ENCODE measurements at places on chromosomes 6 and 20.

- H3K36me3 ChIP-seq: no peaks in the 10 kb centered on the region
- H3K27me3 ChIP-seq: peaks cover 9% of the 10 kb centered on the region
- no peak overlapping the region for H3K4me3 ChIP-seq
- H3K27ac ChIP-seq: no peak overlapping the region
- DNase-seq: no peak
- H3K4me1 ChIP-seq: no peaks in the 10 kb centered on the region
Observed at GRCh38 chr20:22437354-22437753, 147.0 kb downstream of the FOXA2 start.

DNA sequence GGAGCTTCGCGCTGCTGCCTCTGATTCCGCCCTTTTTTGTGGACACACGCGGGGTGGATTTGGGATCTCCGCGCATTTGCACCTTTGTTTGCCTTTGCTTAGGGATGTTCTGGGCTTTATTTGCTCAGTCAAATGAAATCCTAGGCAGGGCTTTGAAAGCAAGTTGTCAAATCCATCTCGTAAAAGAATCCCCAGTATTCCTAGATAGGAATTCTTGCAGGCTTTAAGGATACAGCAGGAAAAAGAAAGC is 453 bp downstream of the CEP57L1 start:
- peaks cover 15% of the 10 kb centered on the region for H3K4me1 ChIP-seq
- no peak for DNase-seq
- no peaks in the 10 kb centered on the region for H3K27me3 ChIP-seq
- peak overlapping the region; percentile 74 for H3K4me3 ChIP-seq
- peak overlapping the region; percentile 93 for H3K27ac ChIP-seq

GRCh38 chr6:12892151-12892550 is 175.6 kb downstream of the PHACTR1 start:
- no peak overlapping the region for H3K27ac ChIP-seq
- no peaks in the 10 kb centered on the region for H3K36me3 ChIP-seq
- no peak for DNase-seq
- H3K4me3 ChIP-seq: no peak overlapping the region
- H3K4me1 ChIP-seq: peaks cover 6% of the 10 kb centered on the region
- H3K27me3 ChIP-seq: no peaks in the 10 kb centered on the region

DNA sequence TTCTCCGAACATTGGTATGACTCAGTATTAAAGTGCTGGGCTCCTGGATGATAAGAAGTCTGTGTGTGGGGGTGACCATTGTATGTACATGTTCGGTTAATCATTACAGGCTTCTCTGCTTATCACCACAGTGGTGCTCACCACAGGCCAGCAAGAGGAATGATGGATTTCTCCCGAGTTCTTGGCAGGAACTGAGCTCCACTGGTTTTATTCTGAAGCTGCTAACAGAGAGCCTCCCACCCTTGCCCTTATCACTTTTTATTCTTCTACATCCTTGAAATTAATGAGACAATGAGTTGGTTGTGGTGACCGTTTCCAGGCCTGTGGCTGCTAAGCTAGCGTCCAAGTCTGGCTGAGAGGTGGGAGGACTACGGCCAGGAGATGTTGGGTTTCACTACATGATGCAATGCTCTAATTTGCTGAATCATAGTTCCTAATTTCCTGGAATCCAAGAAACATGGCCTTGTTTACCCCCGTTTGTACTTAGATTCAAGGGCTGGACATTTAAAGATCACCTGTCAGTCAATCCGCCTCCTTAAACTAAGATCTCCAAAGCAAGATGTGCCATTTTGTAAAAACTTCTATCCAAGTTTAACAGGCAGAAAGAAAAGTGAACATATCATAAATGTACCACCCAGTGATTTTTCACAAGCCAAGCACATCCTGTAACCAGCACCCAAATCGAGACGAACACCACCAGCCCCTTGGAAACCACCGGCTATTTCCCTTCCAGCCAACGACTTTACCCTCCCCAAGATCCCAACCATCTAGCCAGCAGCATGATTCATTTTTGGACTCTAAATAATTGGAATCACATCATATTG is 172.5 kb downstream of the FOXA2 start:
- DNase-seq: no peak
- no peaks in the 10 kb centered on the region for H3K36me3 ChIP-seq
- H3K27me3 ChIP-seq: no peaks in the 10 kb centered on the region
- H3K27ac ChIP-seq: no peak overlapping the region
- no peaks in the 10 kb centered on the region for H3K4me1 ChIP-seq

DNA sequence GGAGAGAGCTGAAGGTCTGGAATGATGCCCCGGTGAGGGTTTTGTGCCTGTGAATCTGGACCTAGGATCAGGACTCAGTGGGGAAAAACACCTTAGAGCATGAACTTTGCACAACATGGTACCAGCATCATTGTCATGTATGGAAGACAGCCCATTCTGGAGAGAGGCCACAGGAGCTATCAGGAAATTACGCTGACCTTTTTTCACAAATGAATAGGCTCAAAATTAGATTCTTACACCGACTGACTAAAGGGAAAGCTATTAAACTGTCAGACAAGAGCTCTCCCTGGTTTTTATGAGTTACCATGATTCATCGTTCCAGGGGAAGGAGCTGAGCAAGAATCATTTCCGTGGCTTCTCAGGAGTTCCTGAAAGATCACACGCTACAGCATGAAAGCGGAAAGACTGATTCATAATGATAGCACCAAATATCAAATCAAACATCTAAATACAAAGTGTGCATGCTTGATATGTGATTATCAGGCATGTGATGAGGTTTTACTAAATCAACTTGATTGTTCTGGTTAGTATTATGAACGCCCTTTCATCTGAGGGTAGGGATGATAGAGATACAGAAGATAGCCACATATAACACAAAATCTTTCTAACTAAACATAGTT is 224.9 kb upstream of the SMLR1 start:
- peak; percentile 96 for DNase-seq
- peaks cover 45% of the 10 kb centered on the region for H3K4me1 ChIP-seq
- H3K27me3 ChIP-seq: no peaks in the 10 kb centered on the region
- no peaks in the 10 kb centered on the region for H3K36me3 ChIP-seq
- H3K27ac ChIP-seq: peak overlapping the region; percentile 85

- no peak overlapping the region for H3K4me3 ChIP-seq
- no peaks in the 10 kb centered on the region for H3K36me3 ChIP-seq
- H3K27ac ChIP-seq: no peak overlapping the region
Observed at GRCh38 chr6:18763086-18763485, 375.9 kb downstream of the RNF144B start.

DNA sequence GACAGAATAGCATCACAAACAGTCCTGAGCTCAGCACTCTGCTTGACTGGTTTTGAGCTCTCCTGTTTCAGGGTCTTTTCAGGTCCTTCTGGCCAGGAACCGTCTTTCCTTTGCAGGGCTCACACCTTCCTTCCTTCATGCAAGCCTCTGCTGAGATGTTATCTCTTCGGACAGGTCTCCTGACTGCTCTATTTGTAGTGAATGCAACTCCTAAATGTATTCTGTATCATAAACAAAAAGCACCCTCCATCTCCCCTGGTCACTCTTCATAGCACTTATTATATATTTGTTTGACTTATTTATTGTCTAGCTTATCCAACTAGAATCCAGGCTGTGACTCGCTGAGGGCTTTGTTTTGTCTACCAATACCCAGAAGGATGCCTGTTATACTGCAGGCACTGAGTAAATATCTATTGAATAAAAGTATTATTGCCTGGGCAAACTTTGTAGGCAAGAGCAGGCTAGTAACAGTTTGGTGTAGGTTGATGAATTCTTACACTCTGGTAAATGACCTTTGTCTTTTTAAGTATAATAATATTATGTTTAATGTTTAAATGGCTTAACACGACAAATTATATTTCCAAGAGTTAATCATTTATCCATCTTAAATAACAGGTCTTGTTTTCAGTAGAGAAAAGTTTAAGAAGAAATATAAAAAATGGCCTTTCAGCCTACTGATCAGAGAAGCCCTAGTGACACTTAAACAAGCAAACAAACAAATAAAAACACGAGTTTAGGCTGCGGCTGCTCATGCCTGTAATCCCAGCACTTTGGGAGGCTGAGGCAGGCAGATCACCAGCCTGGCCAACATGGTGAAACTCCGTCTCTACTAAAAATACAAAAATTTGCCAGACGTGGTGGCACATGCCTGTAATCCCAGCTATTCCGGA is 199.7 kb downstream of the BCAS1 start:
- no peaks in the 10 kb centered on the region for H3K27me3 ChIP-seq
- H3K4me3 ChIP-seq: no peak overlapping the region
- no peak for DNase-seq

DNA sequence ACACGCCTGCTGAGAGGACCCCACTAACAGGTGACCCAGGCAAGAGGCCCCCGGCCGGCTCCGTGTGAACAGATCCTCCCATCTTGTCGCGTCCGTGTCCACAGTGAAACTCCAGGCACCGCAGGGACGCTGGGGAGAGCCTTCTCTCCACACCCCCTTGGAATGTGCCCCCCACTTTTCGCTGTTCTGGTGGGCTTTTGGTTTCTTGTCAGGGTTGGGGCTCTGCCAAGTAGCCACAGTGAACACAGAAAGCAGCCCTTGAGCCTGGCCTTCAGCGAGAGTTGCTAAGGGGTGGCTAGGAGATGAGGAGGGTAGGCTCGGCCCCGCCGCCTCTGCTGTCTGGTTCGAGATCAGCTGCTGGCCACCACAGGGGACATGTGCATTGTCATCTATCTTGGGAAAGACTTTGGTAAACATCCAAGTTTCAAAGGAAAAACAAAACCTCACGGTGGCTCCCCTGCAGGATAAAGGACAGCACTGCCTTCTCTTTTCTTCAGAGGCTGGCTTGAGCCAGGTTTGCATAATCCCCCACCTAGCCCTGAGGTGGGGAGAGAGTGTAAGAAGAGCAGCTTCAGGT is 22.7 kb downstream of the SYNDIG1 start:
- peaks cover 3% of the 10 kb centered on the region for H3K4me1 ChIP-seq
- H3K4me3 ChIP-seq: no peak overlapping the region
- H3K36me3 ChIP-seq: no peaks in the 10 kb centered on the region
- DNase-seq: peak; percentile 69
- H3K27me3 ChIP-seq: no peaks in the 10 kb centered on the region

GRCh38 chr6:18155864-18156421 is 721 bp downstream of the KDM1B start:
- H3K36me3 ChIP-seq: no peaks in the 10 kb centered on the region
- H3K4me3 ChIP-seq: peak overlapping the region; percentile 92
- DNase-seq: peak; percentile 52
- H3K4me1 ChIP-seq: peaks cover 7% of the 10 kb centered on the region
- H3K27me3 ChIP-seq: no peaks in the 10 kb centered on the region

- H3K4me3 ChIP-seq: no peak overlapping the region
- no peaks in the 10 kb centered on the region for H3K27me3 ChIP-seq
- H3K36me3 ChIP-seq: no peaks in the 10 kb centered on the region
- no peak for DNase-seq
Observed at GRCh38 chr6:103983860-103984259, 875.9 kb downstream of the HACE1 start.

DNA sequence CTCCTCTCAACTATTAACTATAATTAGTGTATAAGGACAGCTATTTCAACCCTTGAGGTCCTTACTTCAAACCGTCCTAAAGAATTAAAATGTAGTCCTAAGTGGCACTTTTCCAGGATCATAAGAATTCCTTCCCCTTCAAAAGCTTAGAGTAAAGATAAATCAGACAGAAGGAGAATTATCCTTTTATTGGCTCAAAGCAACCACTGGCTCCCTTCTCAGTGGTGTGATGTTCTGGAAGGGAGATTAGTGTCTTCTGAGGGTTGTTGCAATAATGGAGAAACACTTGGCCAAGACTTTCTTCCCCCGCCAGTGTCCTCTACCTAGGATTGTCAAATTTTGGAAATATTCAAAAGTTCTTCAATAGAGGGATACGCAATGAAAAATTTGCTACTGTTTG is 89.1 kb upstream of the PLEKHG1 start:
- H3K36me3 ChIP-seq: no peaks in the 10 kb centered on the region
- no peak overlapping the region for H3K4me3 ChIP-seq
- H3K27me3 ChIP-seq: no peaks in the 10 kb centered on the region

DNA sequence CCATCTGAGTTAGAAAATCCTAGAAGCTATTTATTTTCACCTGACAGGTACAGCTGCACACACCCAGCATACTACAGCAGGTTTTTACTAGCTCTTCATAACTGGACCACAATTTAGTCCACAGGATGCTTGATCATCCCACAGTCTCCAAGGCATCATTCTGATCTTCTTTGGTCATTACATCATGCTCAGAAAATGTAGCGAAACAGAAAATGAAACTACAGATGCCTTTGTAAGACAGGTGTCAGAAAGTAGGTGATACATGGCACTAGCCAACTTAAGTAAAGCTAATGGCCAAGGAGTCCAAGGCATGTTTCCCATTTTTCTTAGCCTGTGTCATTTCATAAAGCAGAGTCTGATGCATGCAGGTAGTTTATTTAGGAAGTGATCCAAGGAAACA is 102.3 kb downstream of the HTR1B start:
- no peak for DNase-seq
- H3K4me3 ChIP-seq: no peak overlapping the region
- no peak overlapping the region for H3K27ac ChIP-seq
- H3K4me1 ChIP-seq: no peaks in the 10 kb centered on the region

DNA sequence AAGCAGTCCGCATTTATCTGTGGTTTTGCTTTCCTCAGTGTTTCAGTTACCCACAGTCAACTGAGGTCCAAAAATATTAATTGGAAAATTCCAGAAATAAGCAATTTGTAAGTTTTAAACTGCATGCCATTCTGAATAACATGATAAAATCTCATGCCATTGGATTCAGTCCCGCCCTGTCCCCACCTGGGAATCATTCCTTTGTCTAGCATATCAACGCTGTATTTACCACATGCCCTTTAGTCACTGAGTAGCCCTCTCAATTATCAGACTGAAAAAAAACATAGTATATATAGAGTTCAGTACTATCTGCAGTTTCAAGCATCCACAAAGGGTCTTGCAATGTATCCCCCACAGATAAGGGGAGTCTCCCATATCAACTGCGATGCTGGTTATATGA is 17.1 kb downstream of the RANBP9 start:
- no peak overlapping the region for H3K4me3 ChIP-seq
- H3K36me3 ChIP-seq: no peaks in the 10 kb centered on the region

DNA sequence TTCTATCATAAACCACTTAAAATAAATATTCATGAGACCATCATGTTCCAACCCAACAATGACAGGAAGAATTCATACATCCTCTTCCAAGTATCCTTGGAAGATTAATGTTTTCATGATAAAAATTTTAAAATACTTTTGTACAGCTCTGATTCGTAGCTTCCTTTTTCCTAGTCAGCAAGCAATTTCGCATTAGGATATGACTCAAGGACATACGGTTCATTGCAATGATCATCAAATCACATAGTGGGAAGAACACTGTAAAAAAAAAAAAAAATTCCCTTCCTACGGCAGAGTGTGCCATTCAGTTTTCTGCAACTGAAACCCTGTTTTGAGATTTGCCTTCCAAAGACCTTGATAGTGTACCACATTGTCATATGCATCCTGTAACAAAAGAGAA is 35.3 kb upstream of the GFOD1 start:
- H3K27me3 ChIP-seq: no peaks in the 10 kb centered on the region
- peaks cover 5% of the 10 kb centered on the region for H3K4me1 ChIP-seq
- H3K27ac ChIP-seq: no peak overlapping the region
- no peak overlapping the region for H3K4me3 ChIP-seq
- no peaks in the 10 kb centered on the region for H3K36me3 ChIP-seq
- DNase-seq: peak; percentile 10

Measured in A673 (cell line).